Fibroblast of skin of right quadriceps (primary cell): ENCODE measurements at places on chromosomes 1 and 21.

DNA sequence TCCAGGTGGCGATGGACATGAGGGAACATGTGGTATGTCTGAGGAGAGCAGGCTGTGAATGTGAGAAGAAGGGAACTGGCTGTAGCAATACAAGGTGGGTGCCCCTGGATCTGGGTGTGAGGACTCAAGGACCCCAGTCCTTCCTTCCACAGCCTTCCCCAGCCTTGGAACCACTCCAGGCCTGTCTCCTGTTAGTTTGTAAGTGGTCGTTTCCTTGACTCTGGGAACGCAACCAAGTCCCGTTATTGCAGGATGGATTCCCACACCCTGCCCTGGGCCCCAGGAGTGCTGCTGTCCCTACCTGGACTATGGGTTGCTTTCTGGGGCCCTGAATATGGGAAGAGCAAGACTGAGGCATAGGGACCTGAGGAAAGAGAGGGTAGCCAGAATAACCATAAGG is 47.2 kb upstream of the VANGL1 start:
- DNase-seq: no peak

DNA sequence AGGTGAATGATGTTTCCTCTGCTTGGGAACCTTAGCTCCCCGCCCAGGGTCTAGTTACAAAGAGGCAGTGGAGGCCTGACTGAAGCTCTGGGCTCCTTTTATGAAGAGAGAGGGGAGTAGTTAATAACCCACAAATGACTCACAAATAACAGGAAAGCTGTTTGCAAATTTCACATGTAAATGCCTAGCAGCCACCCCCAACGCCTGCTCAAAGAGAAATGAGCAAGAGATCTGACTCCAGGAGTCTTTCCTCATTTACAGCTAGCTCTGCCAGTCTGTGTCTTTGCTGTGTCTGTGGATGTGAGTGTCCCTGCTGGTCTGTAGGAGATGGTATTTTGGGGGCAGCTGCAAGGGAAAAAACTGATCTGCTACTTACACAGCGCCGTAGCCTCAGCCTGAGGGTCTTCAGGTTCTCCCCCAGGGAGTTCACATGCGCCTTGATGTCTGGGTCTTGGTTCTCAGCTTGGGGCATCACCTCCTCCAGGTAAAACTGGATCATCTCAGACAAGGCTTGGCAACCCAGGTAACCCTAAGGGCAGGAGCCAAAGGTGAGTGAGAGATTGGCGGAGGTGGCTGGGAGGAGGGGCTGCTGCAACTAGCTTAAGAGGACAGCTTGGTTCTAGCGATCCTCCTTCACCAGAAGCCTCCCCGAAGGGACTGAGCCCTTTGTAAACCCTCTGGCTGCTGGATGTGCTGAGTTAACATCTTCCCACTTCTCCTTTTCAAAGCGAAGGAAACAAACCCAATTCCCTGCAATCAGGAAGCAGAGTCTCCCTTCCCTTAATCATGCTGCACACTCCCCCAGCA is at the start of gene IL19:
Gene IL19, plus strand, starts transcription at position 243 of the 807 bp plus-strand sequence. CDS start 65,890 bp downstream, outside the sequence.
- peak; percentile 77 for DNase-seq

DNA sequence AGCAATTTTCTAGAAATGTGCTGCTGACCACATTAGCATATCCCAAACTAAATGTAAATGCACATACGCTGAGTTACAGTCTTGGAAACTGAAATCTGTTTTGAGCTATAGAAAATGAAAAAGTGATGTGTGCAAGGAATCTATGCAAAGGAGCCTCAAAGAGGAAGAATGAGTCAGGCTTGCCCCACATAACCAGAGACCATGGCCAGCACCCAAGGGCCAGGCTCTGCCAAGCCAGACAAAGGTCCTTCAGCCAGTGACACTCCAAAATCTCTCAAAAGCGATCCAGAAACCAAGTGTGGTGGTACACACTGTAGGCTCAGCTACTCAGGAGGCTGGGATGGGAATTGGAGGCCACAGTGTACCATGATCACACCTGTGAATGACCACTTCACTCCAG is 195.2 kb downstream of the TOMM20 start:
- peak; percentile 72 for DNase-seq

DNA sequence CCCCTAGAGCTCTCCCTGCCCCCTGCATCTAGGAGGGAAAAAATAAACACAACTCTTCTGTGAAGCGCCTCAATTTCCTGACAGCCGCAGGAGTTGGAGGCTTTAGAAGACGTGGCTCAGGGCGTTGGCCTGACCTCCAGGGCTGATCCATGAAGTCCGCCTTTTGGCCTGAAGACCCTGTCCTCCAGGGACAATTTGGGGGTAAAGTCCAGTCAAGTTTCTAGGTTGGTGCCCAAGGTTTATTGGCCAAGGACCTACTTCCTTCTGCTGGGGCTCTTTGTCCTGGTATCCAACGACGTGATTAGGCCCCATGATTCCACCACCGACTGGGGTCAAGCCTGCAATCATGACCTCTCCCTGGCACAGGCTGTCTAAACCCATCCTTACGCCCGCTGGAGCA is 54.9 kb downstream of the PTPRF start:
- no peak for DNase-seq

GRCh38 chr1:229778794-229779193 is 152.7 kb downstream of the URB2 start:
- DNase-seq: no peak

DNA sequence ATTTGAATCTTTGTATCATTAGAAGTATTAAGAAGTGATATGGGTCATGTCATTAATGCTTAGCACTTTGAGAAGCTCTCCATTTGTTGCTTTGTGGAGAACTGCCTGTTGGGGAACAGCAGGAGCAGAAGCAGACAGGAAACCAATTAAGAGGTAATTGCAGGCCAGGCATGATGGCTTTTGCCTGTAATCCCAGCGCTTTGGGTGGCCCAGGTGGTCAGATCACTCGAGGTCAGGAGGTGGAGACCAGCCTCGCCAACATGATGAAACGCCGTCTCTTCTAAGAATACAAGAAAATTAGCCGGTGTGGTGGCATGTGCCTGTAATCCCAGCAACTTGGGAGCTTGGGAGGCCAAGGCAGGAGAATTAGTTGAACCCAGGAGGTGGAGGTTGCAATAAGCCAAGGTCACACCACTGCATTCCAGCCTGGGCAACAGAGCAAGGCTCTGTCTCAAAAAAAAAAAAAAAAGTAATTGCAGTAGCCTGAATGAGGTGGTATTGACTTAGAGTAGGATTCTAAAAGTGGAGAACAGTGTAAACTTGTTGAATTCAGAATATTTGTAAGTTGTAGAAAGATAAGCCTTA is 57.8 kb upstream of the FASLG start:
- no peak for DNase-seq

DNA sequence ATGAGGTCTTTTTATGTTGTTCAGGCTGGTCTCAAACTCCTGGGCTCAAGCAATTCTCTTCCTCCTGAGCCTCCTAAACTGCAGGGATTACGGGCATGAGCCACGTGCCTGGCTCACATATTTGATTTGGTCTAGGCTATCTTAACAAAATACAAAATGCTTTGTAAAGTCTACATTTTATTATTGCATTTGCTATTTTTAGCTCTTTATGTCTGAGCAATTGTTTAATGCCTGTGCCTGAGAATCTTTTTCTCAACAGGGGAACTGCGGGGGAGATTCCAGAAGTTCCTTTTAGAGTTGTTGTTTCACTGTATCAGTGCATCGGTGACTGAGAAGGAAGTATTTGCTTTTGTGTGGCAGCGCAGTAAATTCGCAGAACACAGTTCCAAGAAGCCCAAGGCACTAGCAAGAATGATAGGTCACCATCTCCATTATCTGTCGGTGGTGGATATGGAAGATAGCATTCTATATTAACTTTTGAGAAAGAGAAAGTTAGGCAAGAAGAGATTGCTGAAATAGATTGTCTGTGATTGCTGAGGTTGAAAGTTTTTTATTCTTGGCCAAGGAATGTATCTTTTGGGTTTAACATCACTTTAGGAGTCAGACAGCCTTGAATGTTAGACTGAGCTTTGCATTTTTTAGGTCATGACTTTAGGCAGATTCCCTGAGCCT is 167.3 kb downstream of the PDE4B start:
- DNase-seq: peak; percentile 13

- no peak for DNase-seq
These were observed 1.1 kb upstream of the SLC19A1 start for GRCh38 chr21:45543371-45543709.

GRCh38 chr1:203555076-203555475 is 61.1 kb downstream of the OPTC start:
- peak; percentile 50 for DNase-seq

DNA sequence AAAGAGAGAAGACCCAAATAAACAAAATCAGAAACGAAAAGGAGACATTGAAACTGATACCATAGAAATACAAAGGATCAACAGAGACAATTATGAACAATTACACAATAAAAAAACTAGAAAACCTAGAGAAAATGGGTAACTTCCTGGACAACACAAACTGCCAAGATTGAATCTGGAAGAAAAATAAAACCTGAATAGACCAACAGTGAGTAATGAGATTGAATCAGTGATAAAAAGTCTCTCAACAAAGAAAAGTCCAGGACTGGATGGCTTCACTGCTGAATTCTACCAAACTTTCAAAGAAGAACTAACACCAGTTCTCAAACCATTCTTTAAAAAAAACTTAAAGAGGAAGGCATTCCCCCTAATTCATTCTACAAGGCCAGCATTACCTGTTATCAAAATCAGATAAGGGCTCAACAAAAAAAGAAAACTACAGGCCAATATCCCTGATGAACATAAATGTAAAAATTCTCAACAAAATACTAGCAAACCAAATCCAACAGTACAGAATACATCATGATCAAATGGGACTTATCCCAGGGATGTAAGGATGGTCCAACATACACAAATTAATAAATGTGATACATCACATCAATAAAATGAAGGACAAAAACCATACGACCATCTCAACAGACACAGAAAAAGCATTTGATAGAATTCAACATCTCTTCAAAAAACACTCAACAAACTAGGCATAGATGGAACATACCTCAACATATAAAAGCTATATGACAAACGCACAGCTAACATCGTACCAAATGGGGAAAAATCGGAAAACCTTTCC is 119.9 kb downstream of the ACBD6 start:
- DNase-seq: no peak

DNA sequence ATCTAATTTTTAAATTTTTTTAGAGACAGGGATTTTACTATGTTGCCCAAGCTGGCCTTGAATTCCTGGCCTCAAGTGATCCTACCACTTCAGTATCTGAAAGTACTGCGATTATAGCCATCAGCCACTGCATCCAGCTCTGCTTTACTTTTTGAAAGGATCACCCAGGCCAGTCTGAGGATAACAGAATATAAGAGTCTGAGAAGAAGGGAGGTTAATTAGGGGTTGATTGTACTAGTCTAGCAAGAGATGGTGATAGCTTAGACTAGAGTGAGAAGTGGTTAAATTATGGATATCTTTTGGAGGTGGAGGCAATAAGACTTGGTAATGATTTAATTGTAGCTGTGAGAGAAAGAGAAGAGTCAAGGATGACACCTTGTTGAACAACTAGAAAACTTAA is 32.2 kb downstream of the PHACTR4 start:
- DNase-seq: no peak

DNA sequence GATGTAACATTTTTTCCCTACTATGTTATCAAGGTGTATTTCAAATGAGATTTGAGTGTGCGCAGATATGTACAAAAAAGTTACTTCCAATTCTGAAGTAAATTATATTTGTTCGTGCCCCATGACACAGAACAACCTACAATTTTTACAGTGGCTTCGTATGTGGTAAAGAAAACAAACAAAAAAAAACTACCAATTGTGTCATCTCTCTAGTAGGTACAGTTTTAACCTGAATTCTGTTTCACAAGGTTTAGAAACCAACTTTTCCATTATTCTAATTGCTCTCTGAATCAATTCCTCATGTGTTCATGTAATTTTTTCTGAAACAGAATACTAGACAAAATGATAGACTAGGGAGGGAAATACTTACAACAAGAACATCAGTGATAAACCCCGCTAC is 7.4 kb downstream of the SCAF4 start:
- no peak for DNase-seq

DNA sequence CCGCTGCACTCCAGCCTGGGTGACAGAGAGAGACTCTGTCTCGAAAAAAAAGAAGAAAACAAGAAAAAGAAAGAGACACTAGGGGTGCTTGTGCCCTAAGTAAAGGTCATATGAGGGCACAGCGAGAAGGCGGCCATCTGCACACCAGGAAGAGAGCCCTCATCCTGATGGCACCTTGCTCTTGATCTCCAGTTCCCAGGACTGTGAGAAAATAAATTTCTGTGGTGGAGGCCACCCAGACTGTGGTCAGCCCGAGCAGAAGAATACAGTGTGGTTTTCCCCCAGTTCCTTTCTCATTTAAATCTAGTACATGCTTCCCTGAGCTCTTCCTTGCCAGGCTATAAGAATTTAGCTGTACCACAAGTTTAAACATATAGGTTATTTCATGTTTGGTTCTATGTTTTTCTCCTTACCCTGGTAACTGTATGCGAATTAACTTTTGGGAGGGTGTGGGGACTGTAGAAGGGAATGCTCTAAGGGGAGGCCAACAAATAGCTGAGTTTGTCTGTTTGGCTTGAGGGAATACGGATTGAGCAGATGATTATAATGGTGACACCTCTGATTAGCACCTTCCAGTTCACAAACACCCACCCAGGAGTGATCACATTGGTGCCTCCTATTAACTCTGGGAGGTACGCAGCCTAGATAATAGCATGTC is 119.6 kb upstream of the ERRFI1 start:
- DNase-seq: peak; percentile 39

GRCh38 chr1:54850737-54851136 is 36.3 kb downstream of the DHCR24 start:
- peak; percentile 91 for DNase-seq
